ENCODE measurements at places on chromosomes 6 and 20. TPM values are rescaled to one million over a fixed set of nuclear protein-coding genes. Genes with fewer than 3 reads are reported as not detected.

GRCh38 chr6:170162011-170162774, 128.7 kb downstream of the DLL1 start:
- no peak overlapping the region for H3K27ac ChIP-seq
- H3K4me1 ChIP-seq = peaks cover 6% of the 10 kb centered on the region
- H3K27me3 ChIP-seq = no peaks in the 10 kb centered on the region
- no peaks in the 10 kb centered on the region for H3K36me3 ChIP-seq
- DNase-seq = no peak

DNA sequence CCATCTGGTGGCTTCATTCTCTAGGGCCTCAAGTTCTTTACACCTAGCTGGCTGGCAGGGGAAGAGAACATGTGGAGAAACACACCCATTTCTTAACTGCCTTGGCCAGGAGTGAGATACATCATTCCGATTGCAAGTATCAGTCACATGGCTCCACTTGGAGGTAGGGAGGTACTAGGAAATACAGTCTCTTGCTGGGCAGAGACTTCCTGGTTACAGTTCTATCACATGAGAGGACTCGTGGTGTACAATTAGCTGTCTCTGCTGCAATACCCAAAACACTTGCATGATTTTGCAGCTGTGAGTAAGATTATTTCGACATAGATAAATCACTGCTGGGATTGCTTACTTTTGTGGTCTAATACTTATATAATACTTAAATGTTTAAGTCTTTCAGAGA, 51.1 kb downstream of the GTF2H5 start:
- no peaks in the 10 kb centered on the region for H3K36me3 ChIP-seq
- no peak overlapping the region for H3K4me3 ChIP-seq
- peaks cover 6% of the 10 kb centered on the region for H3K4me1 ChIP-seq
- no peak overlapping the region for H3K27ac ChIP-seq

- no peaks in the 10 kb centered on the region for H3K27me3 ChIP-seq
- no peak overlapping the region for H3K4me3 ChIP-seq
- peaks cover 19% of the 10 kb centered on the region for H3K36me3 ChIP-seq
- H3K4me1 ChIP-seq = peaks cover 3% of the 10 kb centered on the region
Observed at GRCh38 chr20:37757550-37757949, 63.7 kb downstream of the CTNNBL1 start.

DNA sequence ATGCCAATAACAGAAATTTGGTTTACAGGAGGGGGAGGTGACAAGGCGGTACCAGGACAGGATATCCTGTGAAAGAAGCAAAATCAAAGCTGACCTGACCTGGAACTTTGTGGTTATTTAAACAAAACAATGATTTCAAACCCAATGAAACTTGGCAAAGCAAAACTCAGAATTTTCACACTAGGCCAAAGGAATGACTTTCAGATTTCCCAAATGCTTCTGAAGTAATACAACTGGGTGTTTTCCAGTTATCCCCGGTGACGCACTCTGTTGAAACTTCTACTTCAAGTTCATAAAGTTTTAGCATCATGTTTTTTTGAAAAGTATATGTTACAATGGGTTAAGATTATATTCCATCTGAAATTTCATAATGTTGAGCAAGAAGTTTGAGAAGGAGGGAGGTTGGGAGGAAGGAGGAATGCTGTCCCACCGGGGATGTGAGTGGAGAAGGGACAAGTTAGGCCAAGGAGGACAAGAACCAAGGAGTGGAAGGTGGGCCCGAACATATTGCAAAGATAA, 78.1 kb upstream of the TRAF3IP2 start:
- peaks cover 63% of the 10 kb centered on the region for H3K36me3 ChIP-seq
- peak overlapping the region; percentile 84 for H3K27ac ChIP-seq
- no peaks in the 10 kb centered on the region for H3K27me3 ChIP-seq
- H3K4me3 ChIP-seq = no peak overlapping the region
- peaks cover 38% of the 10 kb centered on the region for H3K4me1 ChIP-seq
- no peak for DNase-seq

HLA-DQA2 gene
- total RNA-seq = 0.62 TPM
